ENCODE measurements at places on chromosomes 13 and 19.

- DNase-seq: no peak
Observed at GRCh38 chr13:66585669-66586203, 644.4 kb downstream of the PCDH9 start.

GRCh38 chr13:101331731-101332130, 84.6 kb downstream of the NALCN start:
- DNase-seq: no peak

- DNase-seq: no peak
Observed at GRCh38 chr13:22095794-22096193, 424.9 kb downstream of the FGF9 start.

DNA sequence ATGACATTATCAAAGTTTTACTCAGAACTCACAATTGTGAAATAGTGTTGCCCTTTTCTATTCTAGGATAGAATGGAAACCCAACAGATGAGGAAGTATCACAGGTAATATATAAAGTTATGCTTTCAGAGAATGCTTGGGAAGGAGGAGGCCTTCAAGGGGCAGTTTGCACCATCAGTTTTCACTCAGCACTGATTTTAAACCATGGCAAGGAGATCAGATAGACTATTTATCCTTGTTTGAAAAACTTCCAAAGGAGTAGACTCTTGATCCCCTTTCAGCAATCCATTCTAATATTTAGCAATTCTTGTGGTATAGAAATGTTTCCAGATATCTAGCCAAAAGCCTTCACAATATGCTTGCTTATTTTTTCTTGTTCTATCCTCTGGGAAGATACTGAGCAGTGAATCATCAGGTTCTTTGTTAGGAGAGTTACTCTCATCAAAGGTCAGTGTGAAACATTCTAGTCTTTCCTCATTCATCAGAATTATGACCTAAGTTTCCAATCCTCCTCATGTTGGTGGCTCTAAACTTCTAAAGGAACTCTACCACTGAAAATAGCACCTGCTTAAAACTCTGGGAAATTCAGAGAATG, 3.8 kb downstream of the GPC6 start:
- DNase-seq: no peak

GRCh38 chr19:46620716-46621115, 4.2 kb downstream of the PTGIR start:
- DNase-seq: no peak
